Stomach (tissue), 19 donors: ENCODE measurements at places on chromosomes 16 and 17. TPM values are rescaled to one million over a fixed set of nuclear protein-coding genes. Genes with fewer than 3 reads are reported as not detected.

CALB2 gene
- polyA plus RNA-seq, result 0.46 TPM

DNA sequence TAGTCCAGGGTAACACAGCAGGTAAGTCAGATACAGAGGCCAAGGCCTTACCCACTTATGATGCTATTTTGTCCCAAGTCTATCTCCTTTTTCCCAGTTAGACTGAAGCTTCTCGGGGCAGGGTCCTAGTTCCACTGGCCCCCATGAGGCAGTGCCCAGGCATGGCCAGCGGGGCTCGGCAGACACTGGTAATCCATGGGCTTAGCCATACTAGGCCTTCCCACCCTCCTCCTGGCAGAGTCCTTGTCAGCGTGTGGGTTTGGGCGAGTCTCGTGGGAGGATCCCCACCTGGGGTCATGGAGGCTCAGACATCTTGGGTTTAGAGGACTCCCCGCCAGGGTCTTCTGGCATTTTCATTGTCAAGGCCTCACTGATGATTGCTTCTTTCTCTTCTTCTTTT lies 84.7 kb upstream of the BRD7 start:
- no peaks in the 10 kb centered on the region for H3K4me1 ChIP-seq
- H3K36me3 ChIP-seq, result no peaks in the 10 kb centered on the region
- H3K4me3 ChIP-seq, result no peak overlapping the region
- no peak for DNase-seq

PIRT gene
- not detected for polyA plus RNA-seq

CES4A gene
- 3.2 TPM for polyA plus RNA-seq

- no peaks in the 10 kb centered on the region for H3K27me3 ChIP-seq
- H3K36me3 ChIP-seq, result no peaks in the 10 kb centered on the region
- H3K4me1 ChIP-seq, result no peaks in the 10 kb centered on the region
- no peak overlapping the region for H3K4me3 ChIP-seq
- H3K27ac ChIP-seq, result no peak overlapping the region
- DNase-seq, result no peak
Observed at GRCh38 chr17:77025781-77026180, 115.0 kb upstream of the SEC14L1 start.

DNA sequence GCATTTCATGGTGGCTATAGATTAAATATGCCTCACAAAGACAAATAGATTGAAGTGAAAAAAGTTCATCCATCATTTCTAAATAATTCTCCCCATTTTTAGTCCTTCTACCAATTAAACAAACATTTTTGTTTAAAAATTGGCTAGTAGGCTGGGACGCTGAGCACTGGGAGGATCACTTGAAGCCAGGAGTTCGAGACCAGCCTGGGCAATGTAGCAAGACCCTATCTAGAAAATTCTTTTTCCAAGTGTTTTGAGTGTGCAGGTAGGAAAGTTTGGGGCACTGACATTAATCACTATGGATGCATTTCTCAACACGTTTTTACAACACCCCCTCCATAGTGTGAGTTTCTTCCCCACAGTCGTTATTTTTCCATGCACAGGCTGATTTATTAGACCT lies 56.7 kb downstream of the MRC2 start:
- no peak overlapping the region for H3K27ac ChIP-seq
- H3K4me3 ChIP-seq, result no peak overlapping the region

FXR2 gene
- 22.7 TPM for polyA plus RNA-seq
